ENCODE measurements at places on chromosomes 7 and 10. TPM values are rescaled to one million over a fixed set of nuclear protein-coding genes. Genes with fewer than 3 reads are reported as not detected.
A peak's percentile ranks its signal among the peaks of the same experiment; 100 is the strongest.

- no peaks in the 10 kb centered on the region for H3K36me3 ChIP-seq
- H3K27ac ChIP-seq = no peak overlapping the region
- H3K4me1 ChIP-seq = no peaks in the 10 kb centered on the region
- H3K4me3 ChIP-seq = no peak overlapping the region
- DNase-seq = no peak
- no peaks in the 10 kb centered on the region for H3K27me3 ChIP-seq
Measured at GRCh38 chr7:44784364-44784763, 12.1 kb upstream of the PPIA start.

The ZNF804B gene
- total RNA-seq = not detected

DNA sequence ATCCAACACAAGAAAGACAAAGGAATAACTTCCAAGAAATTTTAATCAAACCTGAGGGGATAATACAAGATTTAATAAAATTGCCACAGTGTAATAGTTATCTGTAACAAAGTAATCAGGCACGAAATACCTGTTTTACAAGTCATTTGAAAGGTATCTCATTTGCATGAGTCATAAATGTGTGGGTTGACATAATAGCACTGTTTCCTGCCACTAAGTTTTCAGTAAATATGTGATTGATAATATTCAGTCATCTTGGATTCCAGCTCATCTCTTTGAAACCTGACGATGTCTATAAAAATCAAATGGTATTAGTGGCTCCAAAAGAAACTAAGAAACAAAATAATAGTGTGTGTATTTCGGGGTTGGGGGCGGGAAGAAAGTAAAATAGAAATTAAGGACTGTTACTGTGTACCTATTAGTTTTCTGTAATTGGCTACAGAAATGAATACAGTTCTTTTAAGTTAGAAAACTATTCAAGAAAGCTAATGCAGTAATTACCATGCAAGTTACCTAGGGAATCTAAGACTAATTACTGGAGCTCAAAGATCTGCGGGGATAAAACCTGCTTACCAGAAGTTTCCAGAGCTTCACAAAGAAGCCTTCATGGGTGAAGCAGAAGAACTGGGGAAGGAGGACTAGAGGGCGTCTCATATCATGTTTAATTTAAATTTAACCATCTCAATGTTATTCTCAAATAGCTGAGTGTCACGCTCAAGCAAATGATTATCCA lies 100.7 kb downstream of the ST8SIA6 start:
- no peak overlapping the region for H3K4me3 ChIP-seq
- H3K27me3 ChIP-seq = no peaks in the 10 kb centered on the region
- no peaks in the 10 kb centered on the region for H3K36me3 ChIP-seq
- H3K27ac ChIP-seq = no peak overlapping the region
- no peaks in the 10 kb centered on the region for H3K4me1 ChIP-seq

DNA sequence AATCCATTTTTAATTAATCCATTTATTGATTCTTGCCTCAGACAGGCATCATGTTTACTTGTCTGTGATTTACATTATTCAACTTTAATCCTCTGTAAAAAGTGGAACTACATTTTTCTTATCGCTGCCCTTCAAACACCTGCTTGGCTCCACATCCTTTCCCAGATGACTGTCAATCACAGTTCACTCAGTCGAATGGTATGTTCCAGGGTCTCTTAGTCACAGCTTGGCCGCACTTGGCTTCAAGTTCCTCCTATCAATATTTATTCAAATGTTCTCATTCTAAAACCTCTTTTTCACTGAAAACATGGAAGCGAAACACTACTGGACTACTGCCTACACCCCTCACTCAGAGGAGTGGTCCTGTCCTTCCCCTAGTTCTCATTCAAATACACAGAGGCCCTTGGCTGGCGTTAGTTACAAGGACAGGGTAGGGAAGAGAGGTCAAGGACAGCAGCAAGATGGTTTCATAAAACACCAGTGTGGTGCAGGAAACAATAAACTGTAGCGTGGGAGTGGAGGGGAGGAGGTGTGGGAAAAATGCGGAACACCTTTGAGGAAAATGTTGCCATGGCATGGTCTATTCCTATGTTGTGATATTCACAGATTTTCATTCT lies 143.2 kb downstream of the USP6NL start:
- no peak for DNase-seq
- no peaks in the 10 kb centered on the region for H3K36me3 ChIP-seq
- H3K27me3 ChIP-seq = no peaks in the 10 kb centered on the region
- no peaks in the 10 kb centered on the region for H3K4me1 ChIP-seq
- H3K4me3 ChIP-seq = no peak overlapping the region
- no peak overlapping the region for H3K27ac ChIP-seq

GRCh38 chr7:106767498-106768323 lies 97.4 kb upstream of the PIK3CG start:
- H3K27me3 ChIP-seq = no peaks in the 10 kb centered on the region
- no peaks in the 10 kb centered on the region for H3K36me3 ChIP-seq
- no peak for DNase-seq
- no peaks in the 10 kb centered on the region for H3K4me1 ChIP-seq

DNA sequence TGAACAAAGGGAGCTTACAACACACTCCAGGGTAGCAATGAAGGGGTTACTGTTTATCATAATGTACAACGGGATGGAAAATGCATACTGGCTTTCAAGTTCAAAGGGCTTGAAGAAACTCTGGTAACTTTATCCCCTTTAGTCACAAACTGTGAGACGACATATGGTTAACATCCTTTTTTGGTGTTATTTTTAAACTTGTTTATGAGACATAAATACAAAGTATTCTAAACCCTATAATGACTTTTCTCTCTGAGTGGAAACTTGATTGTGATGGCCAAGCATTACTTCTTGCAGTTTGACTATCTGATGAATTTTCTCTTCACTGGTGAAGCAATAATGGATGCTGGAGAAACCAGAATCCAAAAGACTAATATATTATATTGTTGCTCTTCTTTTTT lies 62.0 kb upstream of the SEMA3A start:
- no peaks in the 10 kb centered on the region for H3K4me1 ChIP-seq
- no peak for DNase-seq
- H3K36me3 ChIP-seq = no peaks in the 10 kb centered on the region
- no peaks in the 10 kb centered on the region for H3K27me3 ChIP-seq

GRCh38 chr7:46957195-46957594 lies 624.7 kb downstream of the TNS3 start:
- H3K27me3 ChIP-seq = no peaks in the 10 kb centered on the region
- H3K27ac ChIP-seq = no peak overlapping the region
- H3K4me3 ChIP-seq = no peak overlapping the region
- no peaks in the 10 kb centered on the region for H3K4me1 ChIP-seq

DNA sequence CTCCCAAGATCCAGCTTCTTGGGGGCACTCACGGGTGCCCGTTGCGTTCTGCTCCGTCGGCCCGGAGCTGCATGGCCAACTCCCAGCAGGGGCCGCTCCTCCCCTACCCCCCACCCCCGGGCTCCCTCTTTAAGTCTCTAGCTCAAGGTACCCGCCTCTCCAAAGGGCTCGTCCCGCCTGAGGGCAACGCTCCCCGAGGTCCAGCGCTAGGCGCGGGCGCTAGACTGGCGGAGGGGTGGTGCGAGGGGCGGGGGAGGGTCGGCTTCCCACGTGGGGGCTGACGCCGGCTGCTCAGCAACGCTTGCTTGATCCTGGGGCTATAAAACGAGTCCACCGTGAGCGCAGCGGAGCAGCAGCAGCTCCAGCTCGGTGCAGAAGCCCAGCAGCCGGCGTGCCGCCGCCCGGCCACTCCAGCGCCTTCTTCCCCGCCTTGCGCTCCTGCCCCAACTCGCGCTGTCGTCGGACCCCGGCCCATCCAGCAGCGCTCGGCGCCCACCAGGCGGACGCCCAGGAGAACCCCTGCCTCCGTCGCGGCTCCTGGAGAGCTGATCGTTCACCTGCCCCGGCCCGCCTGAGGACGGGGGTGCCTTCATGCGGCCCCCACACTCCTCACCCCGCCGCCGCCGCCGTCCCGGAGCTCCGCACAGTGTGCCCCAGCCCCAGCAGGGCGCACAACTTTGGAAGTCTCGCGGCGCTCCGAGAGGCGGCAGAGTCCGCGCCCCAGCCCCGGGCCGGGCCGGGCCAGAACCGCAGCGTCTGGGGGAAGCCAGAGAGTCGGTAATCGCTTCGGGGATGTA lies at the start of gene ADRA2A:
Gene ADRA2A (plus strand): TSS at position 348 of the 797 bp plus-strand sequence. CDS start 968 bp downstream, outside the sequence.
- peak within 1 kb of the TSS; percentile 57 for H3K4me3 ChIP-seq
- H3K4me1 ChIP-seq = peaks cover 9% of the 10 kb centered on the region
- DNase-seq = peak; percentile 60

The ASAH2 gene
- total RNA-seq = 5.0 TPM

- no peak overlapping the region for H3K4me3 ChIP-seq
- H3K27me3 ChIP-seq = no peaks in the 10 kb centered on the region
Measured at GRCh38 chr7:64951250-64951848, 39.5 kb downstream of the ZNF117 start.

The CALN1 gene
- 0.13 TPM for total RNA-seq

The ZNF735 gene
- total RNA-seq = not detected

DNA sequence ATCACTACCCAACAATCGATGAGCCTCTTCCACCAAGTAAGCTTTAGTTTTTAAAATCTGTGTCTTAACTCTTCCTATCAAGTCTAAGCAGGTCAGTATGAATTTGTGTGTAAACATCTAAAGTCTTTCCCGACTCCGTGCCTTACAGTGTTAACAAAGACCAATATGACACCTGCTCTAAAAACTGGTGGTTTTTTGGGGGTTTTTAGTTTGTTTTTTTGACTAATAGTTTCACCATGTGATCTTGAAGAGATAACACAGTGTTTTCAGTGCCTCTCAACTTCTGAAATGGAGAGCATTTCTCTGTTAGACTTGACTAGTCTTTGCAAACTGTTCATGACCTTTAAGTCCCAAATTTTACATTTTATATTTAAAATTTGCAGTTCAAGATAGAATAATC lies 132.0 kb upstream of the STK17A start:
- no peaks in the 10 kb centered on the region for H3K27me3 ChIP-seq
- no peak for DNase-seq
- no peaks in the 10 kb centered on the region for H3K36me3 ChIP-seq
- no peak overlapping the region for H3K4me3 ChIP-seq
- no peaks in the 10 kb centered on the region for H3K4me1 ChIP-seq

DNA sequence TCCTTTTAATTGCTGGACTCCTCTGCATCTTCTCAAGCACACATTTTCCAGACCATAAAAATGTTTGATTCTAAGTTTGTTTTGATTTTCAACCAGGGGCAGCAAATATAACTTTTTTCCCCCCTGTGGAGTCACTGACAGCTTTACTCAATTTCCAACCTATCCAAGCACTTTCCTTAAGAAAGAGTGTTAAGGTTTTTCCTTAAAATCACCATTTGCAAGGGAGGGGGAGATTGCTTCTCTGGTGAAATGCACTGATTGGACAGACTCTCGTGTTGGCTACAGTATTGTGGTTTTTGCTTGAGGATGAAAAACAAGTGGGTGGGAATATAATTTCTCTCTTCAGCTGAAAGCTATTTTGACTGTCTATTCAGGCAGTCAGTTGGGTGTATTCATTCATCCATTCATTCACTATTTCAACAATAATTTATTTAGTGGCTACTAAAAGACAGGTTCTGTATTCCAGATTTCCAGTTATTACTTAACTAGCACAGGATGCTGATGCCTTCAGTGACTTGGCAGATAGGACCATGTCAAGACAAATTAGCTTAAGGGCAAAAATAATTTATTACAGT lies 146.3 kb downstream of the BAMBI start:
- no peaks in the 10 kb centered on the region for H3K4me1 ChIP-seq
- H3K27me3 ChIP-seq = no peaks in the 10 kb centered on the region
- no peak overlapping the region for H3K4me3 ChIP-seq
- no peaks in the 10 kb centered on the region for H3K36me3 ChIP-seq
- no peak overlapping the region for H3K27ac ChIP-seq

GRCh38 chr10:44334621-44335184 lies 50.2 kb downstream of the CXCL12 start:
- H3K4me1 ChIP-seq = no peaks in the 10 kb centered on the region
- H3K27ac ChIP-seq = no peak overlapping the region
- no peaks in the 10 kb centered on the region for H3K27me3 ChIP-seq
- no peak for DNase-seq
- H3K4me3 ChIP-seq = no peak overlapping the region
- no peaks in the 10 kb centered on the region for H3K36me3 ChIP-seq

GRCh38 chr7:80781561-80781979 lies 137.3 kb downstream of the SEMA3C start:
- no peak overlapping the region for H3K27ac ChIP-seq
- DNase-seq = no peak
- H3K27me3 ChIP-seq = no peaks in the 10 kb centered on the region

The DGKI gene
- not detected for total RNA-seq

The IFIT1B gene
- total RNA-seq = not detected

GRCh38 chr7:8628656-8629055 lies 195.2 kb downstream of the NXPH1 start:
- H3K36me3 ChIP-seq = no peaks in the 10 kb centered on the region
- no peak overlapping the region for H3K4me3 ChIP-seq
- H3K4me1 ChIP-seq = no peaks in the 10 kb centered on the region
- H3K27ac ChIP-seq = no peak overlapping the region
- H3K27me3 ChIP-seq = no peaks in the 10 kb centered on the region
- no peak for DNase-seq

- H3K27ac ChIP-seq = no peak overlapping the region
- DNase-seq = no peak
- H3K27me3 ChIP-seq = no peaks in the 10 kb centered on the region
- no peaks in the 10 kb centered on the region for H3K36me3 ChIP-seq
Measured at GRCh38 chr7:156191090-156191489, 378.8 kb upstream of the SHH start.

DNA sequence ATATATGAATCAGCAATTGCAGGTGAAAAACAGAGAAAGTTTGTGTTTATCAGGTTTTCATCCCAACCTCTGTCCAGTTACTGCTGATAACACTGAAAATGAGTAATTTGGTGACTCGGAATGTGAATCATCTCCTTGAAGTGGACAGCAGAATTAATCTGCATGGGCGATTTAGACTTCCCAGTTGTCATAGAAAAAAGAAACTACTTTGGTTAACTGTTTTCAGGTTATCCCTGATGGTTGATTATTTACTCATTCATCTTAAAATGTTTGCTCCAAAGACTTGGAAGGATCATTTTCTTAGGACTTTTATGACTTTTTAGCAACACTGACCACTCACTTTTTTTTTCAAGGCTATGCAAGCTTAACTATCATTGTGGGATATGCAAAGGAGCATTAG lies 504.1 kb upstream of the ANKRD30A start:
- no peak overlapping the region for H3K27ac ChIP-seq
- DNase-seq = no peak
- H3K4me1 ChIP-seq = no peaks in the 10 kb centered on the region
- no peaks in the 10 kb centered on the region for H3K27me3 ChIP-seq
- H3K36me3 ChIP-seq = no peaks in the 10 kb centered on the region
- H3K4me3 ChIP-seq = no peak overlapping the region

All from Peyer's patch (tissue), 4 donors.